Tibial artery (tissue), 4 donors: ENCODE measurements at places on chromosomes 1 and 21.
A peak's percentile ranks its signal among the peaks of the same experiment; 100 is the strongest.

- DNase-seq: no peak
These were observed 73.3 kb upstream of the ZC3H11B start for GRCh38 chr1:219686171-219686570.

DNA sequence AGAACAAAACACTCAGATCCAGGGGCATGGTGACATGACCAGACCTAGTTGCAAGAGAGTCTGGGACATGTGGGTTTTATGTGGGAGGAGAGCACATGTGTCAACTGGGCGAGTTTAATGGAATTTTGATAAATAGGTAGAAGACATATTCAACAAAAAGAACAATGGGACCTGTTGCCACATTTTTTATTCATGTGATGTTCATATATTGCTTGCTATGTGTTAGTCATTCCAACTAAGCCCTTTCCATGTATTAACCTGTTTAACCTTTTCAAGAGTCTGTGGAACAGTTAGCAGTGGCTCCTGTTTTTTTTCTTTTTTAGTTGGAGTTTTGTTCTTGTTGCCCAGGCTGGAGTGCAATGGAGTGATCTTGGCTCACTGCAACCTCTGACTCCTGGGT lies 30.1 kb upstream of the CSF3R start:
- no peak for DNase-seq

GRCh38 chr1:18666317-18666920 lies 35.8 kb downstream of the PAX7 start:
- no peak for DNase-seq

DNA sequence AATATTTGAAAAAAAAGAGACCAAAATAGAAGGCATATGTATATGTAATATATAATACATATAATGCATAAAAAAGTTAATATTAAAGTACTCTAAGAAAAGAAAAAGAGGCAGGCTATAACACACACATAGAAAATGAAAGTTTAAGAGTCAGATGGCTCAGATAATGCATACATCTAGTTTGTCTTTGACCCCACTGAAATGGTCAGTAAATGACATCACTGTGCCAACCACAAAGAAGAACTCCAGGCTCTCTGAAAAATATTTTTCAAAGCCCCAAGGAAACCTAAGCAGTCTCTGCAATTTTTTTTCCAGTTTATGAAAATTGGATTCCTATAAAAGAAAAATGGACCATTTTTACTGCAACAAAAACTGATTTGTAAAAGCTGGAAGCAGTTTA lies 55.4 kb upstream of the SCYL3 start:
- DNase-seq: no peak

GRCh38 chr1:175888996-175889395 lies 145.6 kb upstream of the TNR start:
- DNase-seq: no peak

GRCh38 chr1:37846647-37847339 lies 12.6 kb downstream of the MTF1 start:
- DNase-seq: no peak

DNA sequence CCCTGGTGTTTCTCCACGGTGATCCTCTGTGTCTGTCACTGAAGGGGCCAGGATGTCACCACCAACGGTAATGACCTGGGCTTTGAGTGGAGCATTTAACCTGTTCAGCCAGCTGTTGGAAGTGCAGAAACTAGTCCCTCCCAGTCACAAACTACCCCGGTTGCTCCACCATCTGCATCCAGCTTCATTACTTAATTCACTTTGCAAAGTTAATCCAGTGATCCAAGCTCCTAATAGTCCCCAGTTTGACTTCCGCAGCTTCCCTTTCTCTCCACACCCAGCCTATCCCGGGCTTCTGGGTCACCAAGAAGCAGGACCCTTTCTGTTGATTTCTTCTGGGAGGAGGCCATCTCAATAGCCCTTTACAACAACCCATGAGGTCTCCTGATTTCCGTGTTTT lies 63.5 kb downstream of the MDM4 start:
- DNase-seq: no peak

- DNase-seq: no peak
These were observed 73.3 kb upstream of the IRF2BP2 start for GRCh38 chr1:234683127-234683860.

DNA sequence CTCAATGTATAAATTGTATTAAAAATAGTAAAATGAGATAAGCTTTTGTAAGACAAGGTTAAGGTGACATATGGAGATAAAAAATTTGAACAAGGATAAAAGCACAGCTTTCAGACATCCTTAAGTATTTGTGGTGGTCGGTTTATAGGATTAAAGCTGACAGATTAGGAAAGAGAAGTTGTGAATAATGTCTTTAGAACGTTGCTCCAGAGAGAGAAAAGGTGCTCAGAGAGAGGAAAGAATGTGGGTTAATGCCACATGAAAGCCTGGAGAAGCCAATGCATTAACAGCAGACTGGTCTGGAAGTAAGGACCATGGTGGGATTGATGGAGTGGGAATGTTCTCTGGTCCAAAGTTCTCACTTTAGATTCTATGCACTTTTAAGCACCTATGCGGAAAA lies 44.8 kb downstream of the ATP6V1G3 start:
- no peak for DNase-seq

DNA sequence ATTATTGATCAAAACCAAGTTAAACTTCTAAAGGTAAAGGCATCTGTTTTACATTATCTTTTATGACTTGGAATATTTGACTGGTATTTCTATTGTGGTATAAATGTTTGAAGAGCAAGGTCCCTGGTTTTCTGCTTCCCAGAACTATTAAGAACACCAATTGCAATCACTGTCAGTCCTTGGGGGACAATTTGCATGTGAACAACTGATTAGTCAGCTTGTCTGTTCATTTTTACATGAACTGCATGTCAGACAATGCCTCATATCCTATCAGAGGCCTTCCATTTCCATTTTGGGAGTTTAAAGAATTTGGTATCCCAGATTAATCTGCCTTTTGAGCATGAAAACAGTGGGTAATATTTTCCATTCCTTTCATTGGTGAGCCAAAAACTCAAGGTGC lies 654.9 kb upstream of the USP24 start:
- DNase-seq: no peak

DNA sequence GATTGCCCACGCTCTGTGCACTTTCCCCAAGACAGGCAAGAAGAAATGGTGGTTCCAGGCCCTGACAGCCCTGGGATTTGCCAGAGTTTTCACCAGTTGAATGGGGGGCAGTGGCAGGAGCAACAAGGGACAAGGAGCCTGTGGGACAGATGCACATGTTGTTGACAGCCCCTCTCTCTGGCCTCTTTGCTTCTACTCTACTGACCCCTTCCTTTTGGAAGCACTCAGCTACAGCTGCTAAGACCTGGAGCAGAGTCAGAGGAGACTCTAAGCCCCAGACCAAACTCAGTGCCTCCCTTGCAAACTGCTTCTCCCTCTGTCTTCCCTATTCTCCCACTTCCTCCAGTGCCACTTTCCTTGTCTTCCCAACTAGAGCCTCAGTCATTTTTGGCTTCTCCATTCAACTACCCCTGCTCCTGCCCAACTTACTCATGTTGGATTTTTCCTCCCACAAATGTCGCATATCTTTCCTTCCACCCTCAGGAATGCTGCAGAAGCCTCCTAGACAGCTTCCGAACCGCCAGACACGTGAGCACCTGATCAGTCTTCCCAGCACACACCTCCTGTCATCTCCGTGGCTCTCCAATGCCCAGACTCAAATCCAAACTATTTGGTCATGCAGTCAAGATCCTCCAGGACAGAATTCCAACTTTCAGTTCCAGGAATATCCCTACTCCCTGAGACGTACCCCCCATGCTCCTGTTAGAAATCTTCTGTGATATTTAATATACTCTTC lies 9.1 kb downstream of the INKA2 start:
- no peak for DNase-seq

DNA sequence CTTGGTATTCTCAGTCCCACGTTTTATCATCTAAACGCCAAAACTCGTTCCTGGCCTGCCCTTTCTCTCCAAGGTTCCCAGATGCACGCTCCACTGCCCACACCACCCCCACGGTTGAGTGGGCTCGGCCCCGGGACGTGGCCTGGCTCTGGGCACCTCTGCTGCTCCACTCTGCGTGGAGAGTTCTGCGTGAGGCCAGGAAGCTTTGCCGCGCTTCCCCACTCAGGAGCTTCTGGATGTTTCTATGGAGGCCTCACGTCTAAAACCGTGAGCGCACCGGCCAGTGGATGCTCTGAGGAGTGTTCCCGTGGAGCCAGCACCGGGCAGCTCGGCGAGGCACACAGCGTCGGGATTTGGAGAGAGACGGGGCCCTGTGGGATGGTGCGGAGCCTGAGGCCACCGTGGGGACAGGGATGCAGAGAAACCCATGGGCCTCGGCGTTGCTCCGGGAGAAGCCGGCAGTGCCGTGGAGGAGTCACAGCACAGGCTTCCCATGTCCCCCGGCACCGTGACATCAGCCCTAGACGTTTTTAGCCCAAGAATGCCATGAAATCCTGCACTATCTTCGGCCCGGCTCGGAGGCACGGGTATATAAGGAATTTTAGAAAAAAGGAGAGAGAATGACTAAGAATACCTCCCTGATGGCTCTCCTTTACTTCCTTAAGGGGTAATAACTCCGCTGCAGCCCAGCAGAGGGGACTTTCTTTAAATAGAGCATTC lies 125.9 kb downstream of the PRDM16 start:
- DNase-seq: peak; percentile 95

- no peak for DNase-seq
These were observed 50.0 kb upstream of the TARDBP start for GRCh38 chr1:10962483-10962882.

DNA sequence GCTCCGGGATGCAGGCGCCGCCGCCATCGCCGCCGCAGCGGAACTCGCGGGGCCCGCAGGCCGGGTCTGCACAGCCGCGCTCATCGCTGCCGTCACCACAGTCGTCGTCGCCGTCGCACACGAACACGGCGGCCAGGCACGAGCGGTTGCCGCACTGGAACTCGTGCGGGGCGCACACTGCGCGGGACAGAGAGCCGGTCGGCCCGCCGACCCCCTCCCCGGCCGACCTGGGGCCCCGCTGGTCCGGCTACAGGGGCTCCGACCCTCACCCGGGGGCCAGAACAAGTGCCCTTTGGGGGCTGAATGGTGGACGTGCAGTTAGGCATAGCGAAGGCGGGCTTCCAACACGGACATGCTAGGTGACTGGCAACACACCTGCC lies 38.6 kb upstream of the MAGOH start:
- DNase-seq: peak; percentile 49

DNA sequence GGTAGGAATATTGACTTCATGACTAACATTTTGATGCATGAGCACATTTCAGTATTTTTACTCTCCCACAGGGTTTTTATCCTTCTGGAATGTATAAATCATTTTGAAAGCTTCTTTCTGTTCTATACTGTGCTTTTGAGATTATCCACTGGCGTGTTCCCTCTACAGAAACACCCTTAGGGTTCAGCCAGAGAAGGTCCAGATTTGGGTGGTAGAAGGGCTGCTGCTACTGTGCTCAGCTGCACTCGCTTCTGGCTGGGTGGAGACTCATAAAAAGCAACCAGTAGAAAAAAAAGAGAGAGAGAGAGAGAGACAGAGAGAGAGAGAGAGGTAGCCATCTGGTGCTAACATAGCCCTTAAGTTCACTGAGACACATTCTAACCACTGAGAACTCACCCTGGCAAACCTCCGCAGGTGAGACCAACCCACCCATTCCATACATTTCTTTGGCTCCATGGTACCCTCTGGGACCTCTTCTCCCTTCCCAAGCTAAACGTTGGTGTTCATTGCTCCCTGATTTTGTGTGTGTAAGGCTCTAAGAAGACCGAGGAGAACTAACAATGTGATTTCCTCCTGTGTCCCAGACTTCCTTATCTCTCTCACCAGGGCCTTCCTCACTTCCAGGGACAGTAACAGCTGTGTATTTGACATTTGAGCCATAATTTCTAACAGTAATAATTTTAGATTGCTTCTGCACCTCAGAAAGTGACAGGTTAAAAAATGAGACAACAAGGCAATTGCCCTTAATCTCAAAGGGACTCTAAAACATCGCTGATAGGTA lies 7.2 kb downstream of the APCS start:
- no peak for DNase-seq

- DNase-seq: no peak
These were observed 22.6 kb downstream of the IFNGR2 start for GRCh38 chr21:33425825-33426224.

GRCh38 chr1:27687906-27688305 lies 15.9 kb upstream of the IFI6 start:
- no peak for DNase-seq

DNA sequence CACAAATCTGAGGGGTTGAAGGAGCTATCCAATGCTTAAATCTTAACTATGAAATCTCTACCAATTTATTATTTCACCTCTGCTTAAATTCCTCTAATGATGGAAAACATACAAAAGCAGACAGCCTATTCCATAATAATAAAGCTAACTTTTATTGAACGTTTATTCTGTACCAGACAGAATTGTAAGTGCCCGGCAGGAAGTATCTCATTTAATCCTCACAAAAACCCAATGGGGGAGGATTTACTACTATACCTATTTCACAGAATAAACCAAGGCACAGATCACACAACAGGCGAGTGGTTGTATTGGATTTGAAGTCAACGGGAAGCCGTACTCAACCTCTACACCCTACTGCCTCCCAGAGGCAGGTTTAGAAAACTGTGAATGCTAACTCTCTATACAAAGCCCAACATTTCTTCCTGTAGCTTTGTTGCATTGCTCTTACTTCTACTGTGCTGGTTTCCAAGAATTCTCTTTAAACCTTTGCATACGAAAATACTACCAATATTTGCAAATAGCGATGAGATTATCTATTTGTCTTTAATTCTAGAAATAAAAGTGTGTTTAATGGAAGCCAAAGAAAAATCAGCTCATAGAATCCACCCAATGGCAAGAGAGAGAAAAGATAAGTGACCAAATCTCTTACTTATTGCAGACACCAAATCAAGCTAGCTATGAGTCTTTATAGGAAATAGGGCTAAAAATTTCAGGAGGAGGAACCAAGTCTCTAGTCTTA lies 33.5 kb upstream of the C1orf53 start:
- no peak for DNase-seq

DNA sequence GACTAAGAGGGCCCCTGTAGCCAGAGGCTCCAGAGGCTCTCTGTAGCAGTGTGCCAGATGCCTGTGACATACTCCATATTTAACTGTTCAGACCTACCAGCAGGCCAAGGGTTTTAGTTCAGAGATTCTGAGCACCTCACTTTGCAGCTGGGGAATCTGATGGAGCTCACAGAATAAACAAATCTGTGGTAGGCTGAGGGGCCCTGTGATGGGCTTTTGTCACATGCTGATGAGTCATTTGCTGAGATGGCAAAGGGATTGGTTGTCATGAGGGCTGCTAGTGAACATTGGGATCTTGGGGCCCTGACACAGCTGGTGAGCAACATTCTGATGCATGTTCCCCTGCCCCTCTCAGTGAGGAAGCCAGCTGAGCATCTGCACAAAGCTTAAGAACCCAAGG lies 482.2 kb downstream of the CAMTA1 start:
- no peak for DNase-seq

- no peak for DNase-seq
These were observed 5.8 kb upstream of the PAQR7 start for GRCh38 chr1:25881266-25881665.

DNA sequence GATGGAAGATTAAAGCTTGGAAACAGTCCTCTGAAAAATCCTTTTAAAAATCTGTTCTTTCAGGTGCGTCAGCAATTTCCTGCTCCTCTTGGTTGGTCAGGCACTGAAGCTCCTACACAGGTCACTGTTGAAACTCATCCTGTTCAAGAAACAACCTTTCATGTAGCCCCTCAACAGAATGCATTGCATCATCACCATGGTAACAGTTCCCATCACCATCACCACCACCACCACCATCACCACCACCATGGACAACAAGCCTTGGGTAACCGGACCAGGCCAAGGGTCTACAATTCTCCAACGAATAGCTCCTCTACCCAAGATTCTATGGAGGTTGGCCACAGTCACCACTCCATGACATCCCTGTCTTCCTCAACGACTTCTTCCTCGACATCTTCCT lies 145.3 kb downstream of the DYRK1A start:
- no peak for DNase-seq
